ENCODE measurements at places on chromosomes 5 and 9.

GRCh38 chr9:98251551-98251950 is 3.9 kb downstream of the TBC1D2 start:
- no peak for DNase-seq

- no peak for DNase-seq
Measured at GRCh38 chr5:150630461-150631325, 9.8 kb upstream of the SYNPO start.

GRCh38 chr9:16345902-16346301 is 524.6 kb downstream of the BNC2 start:
- no peak for DNase-seq

- DNase-seq, result no peak
Measured at GRCh38 chr5:74500110-74500917, 140.2 kb downstream of the ENC1 start.

GRCh38 chr5:103891151-103891550 is 328.6 kb upstream of the NUDT12 start:
- no peak for DNase-seq

Measured in stimulated activated CD8-positive, alpha-beta memory T cell treated with anti-CD3 and anti-CD28 coated beads, Interleukin-4, amount 100 ng/mL, for 4 hours (primary cell).